Omental fat pad (tissue), 4 donors: ENCODE measurements at places on chromosomes 1 and 21.

DNA sequence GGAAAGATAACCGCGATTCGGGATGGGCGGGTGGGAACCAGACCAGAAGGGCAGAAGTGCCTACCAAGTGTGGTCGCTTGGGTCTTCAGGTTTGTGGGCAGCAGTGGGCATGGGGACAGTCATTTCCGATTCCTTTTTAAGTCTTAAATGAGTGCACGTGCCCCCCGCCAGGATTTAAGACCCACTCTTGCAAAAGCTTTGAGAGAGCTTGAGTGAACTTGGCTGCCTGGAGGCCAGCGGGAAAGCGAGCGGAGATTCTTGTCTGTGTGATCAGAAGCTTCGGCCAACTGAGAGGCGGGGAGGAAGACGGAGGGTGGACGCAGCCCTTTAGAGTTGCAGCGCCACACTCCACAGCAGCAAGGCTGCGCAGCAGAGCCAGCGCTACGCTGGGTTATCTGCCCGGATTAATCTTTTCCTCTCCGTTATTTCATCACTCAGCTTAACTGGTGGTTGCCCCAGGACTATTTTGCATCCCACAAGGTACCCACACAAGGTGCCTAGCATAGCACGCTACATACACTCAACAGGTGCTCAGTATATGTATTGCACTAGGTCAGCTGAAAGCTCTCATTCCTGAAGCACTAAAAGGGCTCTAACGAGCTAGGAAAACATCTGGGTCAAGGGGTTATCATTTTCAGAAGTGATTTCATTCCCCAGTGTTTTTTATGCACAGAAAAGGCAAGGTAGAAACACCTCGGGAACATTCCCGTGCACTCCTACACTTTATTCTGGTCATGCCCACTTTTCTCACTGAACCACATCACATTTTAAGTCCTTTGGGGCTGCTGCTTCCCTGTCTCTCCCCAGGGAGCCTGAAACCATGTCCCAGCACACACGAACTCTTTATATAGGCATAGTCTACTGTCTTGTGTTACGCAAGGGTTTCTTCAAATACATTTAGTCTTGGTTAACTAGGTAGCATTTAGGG, 1.5 kb upstream of the BATF3 start:
- DNase-seq = peak; percentile 50

GRCh38 chr1:9008236-9008635, 18.0 kb downstream of the SLC2A7 start:
- no peak for DNase-seq

DNA sequence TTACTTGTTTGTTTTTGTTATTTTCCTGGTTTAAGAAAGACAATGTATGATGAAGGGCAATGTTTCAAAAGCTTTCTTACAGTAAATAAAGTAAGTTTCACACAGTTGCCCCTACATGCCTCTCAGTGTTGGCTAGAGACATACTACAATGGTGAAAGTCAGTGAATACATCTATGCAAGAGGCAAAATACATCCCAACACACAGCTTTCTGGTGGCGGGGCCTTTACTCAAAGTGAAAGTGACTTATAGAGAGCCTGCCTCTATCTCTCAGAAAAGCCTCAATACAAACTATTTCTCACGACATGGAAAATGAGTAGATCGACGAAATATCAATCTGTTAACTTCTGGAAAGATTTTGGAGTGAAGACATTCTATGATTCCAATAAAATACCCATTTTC, 122.3 kb downstream of the SLC30A10 start:
- no peak for DNase-seq

DNA sequence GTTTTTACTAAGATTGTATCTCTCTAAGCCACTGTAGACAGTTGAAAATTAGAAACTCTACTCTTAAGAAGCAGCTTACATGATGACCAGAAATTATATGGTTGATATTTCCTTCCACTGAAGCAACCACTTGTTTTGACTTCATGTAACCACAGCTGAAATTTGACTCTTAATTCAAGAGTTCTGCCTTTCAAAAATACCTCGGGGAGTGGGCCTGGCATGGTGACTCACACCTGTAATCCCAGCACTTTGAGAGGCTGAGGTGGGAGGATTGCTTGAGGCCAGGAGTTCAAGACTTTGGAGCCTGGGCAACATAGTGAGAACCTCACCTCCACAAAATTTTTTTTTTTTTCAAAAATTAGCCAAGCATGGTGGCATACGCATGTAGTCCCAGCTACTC, 4.3 kb downstream of the AMPD1 start:
- no peak for DNase-seq

DNA sequence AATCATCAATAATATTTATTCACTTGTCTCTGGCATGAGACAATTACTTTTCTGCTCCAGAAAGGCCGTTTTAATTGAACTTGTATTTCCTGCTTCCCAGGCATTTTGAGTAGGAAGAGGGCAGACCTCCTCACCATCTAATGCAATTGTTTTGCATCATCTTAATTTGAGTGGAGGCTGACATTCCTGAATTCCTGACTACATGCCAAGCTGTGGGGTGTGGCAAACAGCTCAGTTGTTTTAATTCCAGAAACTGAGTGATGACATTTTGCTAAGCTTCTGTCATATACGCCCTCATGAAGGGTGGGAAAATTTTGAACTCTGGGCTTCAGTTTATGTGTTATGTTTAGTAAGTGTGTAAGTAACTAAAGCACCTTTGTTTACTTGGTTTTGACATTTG, 125.4 kb upstream of the USP25 start:
- DNase-seq = no peak

GRCh38 chr1:215819114-215819513, 252.0 kb downstream of the KCTD3 start:
- no peak for DNase-seq

DNA sequence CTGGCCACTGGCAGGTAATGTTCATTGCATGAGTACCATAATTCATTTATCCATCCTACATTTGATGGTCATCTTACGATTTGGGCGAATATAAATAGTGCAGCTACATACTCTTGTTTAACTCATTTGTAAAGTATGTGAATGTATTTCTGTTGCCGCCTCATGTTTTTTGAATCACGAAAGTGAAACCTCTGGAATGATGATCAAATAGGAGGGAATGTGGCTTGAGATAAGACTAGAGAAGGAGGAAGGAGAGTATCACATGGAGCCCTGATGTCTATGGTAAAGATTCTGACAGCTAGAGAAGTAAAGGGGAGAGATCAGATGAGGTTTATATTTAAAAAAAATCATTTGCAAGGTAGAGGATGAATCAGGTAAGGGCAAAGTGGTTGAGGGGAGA, 8.0 kb downstream of the MRPS14 start:
- no peak for DNase-seq

DNA sequence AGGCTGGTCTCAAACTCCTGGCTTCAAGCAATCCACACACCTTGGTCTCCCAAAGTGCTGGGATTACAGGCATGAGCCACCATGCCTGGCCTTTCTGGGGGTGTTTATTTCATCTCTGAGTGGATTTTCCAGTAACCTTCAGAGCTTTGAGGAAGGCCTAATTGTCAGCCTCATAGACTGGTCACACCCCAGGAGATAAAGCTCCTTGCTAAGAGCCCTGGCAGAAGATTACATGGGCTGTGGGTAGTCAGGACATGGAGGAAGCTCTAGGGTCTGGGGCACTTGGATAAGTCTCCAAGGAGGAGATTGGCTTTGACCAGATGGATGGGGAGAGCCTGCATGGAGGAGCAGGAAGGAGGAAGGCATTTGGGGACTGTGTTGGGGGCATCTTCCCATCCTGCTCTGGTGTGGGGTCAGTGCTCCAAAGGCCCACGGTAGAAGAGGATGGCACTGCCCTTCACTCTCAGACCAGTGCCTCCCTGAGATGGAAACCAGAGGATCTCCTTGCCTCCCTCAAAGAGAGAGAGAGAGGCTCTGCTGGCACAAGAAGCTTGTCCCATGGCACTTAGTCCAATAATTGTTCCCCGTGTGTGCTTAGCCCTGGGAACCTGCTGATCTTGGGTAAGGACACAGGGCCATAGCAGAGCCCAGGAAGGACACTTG, 14.7 kb upstream of the GSTM4 start:
- DNase-seq = no peak

- no peak for DNase-seq
These were observed 8.7 kb downstream of the PKNOX1 start for GRCh38 chr21:42983103-42983502.

DNA sequence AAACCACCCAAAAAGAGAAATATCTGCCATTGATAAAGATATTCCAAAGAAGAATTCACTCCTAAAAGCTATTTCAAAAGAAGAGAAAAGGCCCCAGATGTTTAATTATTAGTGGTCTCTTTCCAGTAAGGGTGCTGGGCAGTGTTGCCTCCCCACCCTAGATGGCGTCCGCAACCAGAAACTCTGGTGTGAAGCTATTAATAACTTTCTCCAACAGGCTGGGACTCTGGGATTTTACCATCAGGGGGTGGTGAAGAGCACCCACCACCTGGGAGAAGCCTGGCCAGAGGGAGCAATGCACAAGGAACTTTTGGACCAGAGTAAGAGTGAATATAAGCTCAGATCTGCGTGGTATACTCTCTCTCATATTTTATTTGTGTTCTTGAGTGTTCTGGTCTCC, 115.4 kb upstream of the TIAM1 start:
- no peak for DNase-seq

GRCh38 chr1:37051346-37051745, 17.0 kb upstream of the GRIK3 start:
- DNase-seq = no peak

GRCh38 chr1:78434351-78434750, 56.4 kb upstream of the PTGFR start:
- no peak for DNase-seq

GRCh38 chr1:202243006-202243405, 49.4 kb downstream of the LGR6 start:
- no peak for DNase-seq

- DNase-seq = no peak
These were observed 113.3 kb downstream of the PTPN14 start for GRCh38 chr1:214438075-214438474.

DNA sequence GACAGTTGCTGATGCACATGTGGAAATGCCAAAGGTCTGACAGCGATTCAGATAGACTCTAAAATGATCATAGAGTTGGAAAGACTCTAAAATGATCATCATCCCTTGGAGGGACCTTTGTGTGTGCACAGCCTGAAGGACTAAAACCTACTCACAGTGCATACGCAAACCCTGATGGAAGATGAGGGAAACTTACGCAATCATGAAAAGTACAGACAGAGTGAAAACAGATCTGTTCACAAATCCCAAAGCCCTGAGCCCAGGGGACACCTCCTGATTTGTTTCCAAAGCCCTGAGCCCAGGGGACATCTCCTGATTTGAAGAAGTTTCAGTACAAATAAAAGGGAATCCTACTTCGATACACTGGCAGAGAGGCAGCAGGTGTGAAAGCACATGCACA, 79.3 kb upstream of the PROX1 start:
- DNase-seq = no peak

GRCh38 chr1:162835157-162835899, 25.6 kb downstream of the CCDC190 start:
- DNase-seq = no peak

DNA sequence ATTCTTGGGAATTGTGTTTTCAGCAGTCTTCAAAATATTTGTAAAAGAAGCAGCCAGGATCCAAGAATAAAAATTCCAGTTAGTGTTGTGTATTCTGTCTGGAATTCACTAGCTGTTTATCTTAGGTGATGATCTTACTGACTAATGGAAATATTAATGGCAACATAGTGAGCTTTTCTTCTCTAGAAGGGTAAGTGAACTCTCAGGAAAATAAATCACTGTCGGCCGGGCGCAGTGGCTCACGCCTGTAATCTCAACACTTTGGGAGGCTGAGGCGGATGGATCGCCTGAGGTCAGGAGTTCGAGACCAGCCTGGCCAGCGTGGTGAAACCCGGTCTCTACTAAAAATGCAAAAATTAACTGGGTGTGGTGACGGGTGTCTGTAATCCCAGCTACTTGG, 87.4 kb upstream of the KIF1B start:
- DNase-seq = no peak

GRCh38 chr1:47212636-47213229, 19.3 kb downstream of the TAL1 start:
- no peak for DNase-seq

DNA sequence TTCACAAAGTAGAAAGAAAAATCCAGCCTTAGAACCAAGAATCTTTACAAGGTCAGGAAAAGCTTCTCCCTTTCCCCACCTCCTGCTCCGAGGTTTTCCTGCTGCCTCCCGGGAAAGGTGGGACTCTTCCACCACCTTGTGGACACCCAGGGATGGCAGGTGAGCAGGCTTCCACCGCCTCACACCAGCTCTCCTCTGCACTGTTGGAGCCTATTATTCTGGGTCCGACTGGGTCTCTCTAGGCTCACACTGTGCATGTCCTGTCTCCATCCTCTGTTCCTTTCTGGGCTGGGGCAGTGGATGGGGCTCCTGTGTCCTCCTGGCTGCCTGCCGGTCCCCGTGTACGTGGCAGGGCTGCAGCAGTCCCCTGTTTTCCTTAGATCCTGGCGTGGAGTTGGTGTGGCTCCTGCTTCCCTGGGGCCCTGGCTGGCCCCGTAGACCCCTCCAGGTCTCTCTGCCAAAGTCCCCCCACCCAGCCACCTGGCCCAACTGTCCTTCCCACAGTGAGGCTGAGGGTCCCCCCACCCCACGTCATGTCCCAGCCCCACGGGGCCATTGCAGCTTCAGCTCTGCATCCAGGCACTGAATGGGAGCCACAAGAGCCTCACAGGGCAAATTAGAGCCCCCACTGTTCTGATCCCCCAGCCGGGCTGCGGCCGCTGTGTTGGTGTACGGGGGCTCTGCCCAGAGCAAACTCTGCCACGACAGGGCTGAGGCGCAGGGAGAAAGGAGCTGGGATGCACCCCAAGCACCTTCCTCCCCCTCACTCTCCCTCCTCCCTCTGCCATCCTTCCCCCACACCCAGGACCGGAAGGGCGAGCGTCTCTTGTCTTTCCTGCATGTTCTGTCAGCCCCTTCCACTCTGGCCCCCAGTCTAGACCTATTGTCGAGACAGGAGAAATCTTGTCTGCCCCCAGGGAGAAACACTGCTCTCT, 3.3 kb upstream of the SLC45A1 start:
- peak; percentile 45 for DNase-seq

- no peak for DNase-seq
These were observed 176.2 kb downstream of the IGSF21 start for GRCh38 chr1:18283601-18284385.

- DNase-seq = no peak
These were observed 313.1 kb upstream of the DAB1 start for GRCh38 chr1:57736940-57737339.

- DNase-seq = no peak
These were observed 63.9 kb downstream of the PLPPR4 start for GRCh38 chr1:99328171-99328570.

GRCh38 chr1:38326856-38327255, 280.3 kb upstream of the POU3F1 start:
- no peak for DNase-seq

GRCh38 chr1:76901158-76901767, 34.0 kb downstream of the ST6GALNAC5 start:
- DNase-seq = no peak

DNA sequence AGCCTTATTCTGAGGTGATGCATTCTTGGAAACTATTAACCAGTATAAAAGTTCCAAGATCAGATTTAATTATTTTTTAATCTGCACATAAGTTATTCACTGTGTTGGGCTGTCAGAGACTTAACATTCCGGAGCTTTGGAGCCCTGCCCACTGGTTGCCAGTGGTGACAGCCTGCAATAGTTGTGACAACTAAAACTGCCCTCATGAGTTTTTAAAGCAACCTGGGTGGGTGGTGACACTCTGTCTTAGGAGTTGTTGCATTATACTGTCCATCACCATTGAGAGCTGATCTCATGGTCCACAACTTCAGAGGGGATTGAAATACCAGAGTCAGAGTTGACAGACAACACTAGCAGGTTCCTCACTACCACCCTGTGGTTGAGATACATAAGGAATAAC, 653.9 kb upstream of the USP24 start:
- DNase-seq = no peak
